ENCODE measurements at places on chromosomes 2 and 18.

GRCh38 chr2:20106746-20107145, 55.3 kb upstream of the LAPTM4A start:
- no peak for DNase-seq

DNA sequence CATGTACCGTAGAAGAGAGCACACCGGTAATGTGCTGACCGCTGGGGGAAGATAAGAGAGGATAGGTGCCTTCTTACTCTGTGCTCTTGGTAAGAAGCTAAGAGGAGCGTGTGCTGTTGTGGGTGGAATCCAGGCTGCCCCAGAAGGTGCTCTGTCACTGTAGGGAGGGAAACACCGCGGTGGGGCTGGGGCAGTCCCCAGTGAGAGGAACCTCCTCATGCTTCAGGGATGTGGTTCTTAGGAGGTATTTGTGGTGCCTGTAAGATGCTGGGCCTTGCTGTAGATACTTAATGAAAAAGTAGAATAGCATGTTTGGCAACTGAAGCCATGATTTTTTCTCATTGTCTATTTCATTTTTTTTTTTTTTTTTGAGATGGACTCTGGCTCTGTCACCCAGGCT, 1.1 kb downstream of the COLEC11 start:
- DNase-seq: no peak

DNA sequence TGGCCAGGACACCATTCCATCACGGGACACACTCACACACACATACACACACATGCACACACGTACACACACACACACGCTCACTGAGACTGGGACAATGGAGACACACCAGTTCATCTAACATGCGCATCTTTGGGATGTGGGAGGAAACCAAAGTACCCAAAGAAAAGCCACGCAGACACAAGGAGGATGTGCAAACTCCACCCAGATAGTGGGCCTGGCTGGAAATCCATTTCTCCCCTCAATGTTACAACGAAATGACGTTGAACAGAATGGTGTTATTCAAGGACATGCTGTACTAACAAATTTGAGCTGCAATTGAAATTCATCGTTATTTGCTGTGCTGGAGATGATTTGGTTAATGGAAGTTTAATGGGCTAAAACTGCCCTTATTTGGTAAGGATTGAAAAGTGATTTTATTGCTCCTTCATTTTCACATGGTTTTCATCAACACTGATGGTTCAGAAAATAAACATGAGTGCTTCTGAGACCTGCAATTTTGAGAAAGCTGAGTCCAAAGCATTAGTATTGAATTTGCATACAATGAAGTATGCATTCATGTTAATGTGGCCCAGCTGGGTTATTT, 110.0 kb downstream of the KCNE4 start:
- DNase-seq: no peak

GRCh38 chr18:55083461-55083860, 124.2 kb upstream of the CCDC68 start:
- DNase-seq: no peak

DNA sequence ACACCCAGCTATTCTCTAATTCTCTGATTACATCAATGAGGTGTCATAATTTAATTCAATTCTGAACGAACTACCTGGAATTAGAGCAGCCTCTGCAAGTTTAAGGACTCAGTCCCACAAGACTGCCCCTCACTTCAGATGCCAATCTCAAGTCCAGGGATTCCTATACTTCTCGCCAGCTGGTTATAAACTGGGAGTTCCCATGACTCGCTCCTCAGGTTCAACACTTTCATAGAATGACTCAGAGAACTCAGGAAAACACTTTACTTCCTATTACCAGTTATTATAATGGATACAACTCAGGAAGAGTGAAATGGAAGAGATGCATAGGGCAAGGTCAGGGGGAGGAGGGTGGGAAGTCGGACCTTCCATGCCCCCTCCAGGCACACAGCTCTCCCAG, 112.3 kb upstream of the ATP5MC3 start:
- no peak for DNase-seq
